HAP-1 (cell line): ENCODE measurements at places on chromosomes 12 and 14.
A peak's percentile ranks its signal among the peaks of the same experiment; 100 is the strongest.

- DNase-seq = no peak
These were observed 223.7 kb upstream of the RTL1 start for GRCh38 chr14:101127224-101127623.

DNA sequence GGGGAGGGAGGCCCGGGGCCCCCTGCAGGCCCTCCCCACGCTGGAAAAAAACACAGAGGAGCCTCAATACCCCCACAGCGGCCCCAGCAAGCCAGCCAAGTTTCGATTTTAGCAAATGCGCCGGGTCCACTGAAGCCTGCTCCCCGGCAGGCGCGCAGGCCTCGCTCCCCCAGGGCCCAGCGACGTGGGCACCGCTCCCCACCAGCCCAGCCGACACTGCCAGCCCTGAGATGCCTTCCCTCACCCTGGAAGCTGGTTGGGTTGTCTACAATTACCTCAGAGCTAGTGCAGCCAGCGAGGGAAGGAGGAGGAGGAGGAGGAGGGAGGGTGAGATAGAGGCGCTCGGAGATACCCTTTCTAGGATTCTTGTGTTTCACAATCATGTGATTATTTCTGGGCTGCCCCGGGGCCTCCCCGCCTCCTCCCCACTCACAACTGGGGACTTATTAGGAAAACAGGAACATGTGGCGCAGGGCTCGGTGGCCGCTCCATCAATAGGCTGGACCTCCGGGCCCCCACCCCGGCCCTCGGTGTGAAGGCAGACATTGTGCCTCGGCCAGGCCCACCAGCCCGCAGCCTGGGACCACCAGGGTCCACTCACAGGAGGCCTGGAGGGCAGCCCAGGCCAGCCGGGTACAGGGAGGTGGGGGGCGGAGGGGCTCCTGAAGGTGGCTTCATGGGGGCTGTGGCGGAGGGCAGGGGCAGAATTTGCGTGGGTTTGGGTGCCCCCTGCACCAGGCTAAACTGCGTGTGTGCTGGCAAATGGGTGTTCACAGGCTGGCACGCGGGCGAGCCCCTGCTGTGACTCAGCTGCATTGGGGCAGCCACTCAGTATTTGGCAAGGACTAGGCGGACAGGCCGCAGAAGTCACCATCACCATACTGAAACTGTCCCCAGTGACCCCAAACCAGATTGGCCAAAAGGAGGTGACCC, 109.9 kb downstream of the NCOR2 start:
- DNase-seq = no peak

GRCh38 chr14:39491134-39491571, 58.9 kb upstream of the FBXO33 start:
- DNase-seq = no peak

- DNase-seq = no peak
These were observed 2.5 kb upstream of the IKZF4 start for GRCh38 chr12:56018356-56018755.

GRCh38 chr12:132888852-132889251, 1.4 kb upstream of the CHFR start:
- no peak for DNase-seq

DNA sequence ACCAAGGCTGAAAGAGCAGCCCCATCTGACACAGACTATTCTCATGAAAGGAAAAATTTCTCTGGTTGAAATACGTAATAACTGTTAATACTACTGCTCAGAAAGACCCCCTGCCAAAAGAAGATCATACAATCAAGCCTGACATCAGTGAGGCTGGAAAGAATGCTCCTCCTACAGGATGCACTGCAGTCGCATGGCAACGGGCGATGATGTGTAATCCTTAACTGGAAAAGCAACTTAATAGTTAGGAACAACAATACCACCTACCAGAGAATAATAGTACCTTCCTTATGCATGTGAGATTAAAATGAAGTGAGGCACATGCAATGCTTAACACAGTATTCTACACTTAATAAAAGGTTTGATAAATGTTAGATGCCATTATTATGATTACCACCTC, 1.2 kb upstream of the GOLGA5 start:
- DNase-seq = no peak

GRCh38 chr14:36238666-36239363, 62.3 kb upstream of the PTCSC3 start:
- DNase-seq = no peak

DNA sequence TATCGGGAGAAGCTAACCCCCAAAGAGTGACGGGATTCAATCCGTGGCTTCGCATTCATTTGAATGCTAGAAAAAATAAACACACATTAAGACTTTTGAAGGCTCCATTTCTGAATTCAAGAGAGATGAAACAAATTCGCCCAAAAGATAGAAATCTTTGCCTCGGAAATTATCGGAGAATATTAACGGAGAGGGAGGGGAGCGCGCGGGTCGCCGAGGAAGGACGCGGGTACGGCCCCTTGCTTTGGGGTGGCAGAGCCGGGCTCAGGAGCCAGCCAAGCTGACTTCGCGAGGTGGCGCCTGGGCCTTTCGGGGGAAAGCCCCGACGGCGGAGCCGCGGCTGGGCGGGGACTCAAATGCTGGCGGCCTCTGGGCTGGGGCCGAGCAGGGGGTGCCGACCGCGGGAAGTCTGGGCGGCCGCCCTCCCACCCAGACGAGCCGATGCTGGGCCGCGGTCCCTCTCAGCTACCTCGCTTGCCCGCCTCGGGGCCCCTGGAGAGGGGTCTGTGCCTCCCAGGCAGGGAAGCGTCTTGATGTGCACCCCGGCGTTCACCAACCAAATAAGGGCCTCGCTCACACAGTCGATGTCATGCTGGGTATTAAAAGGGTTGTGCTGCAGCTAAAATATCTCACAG, 14.7 kb downstream of the NKX2-1 start:
- no peak for DNase-seq

- no peak for DNase-seq
These were observed 19.9 kb upstream of the GPR68 start for GRCh38 chr14:91264151-91265150.

- DNase-seq = peak; percentile 74
These were observed 17.8 kb upstream of the HDAC7 start for GRCh38 chr12:47837190-47838171.

DNA sequence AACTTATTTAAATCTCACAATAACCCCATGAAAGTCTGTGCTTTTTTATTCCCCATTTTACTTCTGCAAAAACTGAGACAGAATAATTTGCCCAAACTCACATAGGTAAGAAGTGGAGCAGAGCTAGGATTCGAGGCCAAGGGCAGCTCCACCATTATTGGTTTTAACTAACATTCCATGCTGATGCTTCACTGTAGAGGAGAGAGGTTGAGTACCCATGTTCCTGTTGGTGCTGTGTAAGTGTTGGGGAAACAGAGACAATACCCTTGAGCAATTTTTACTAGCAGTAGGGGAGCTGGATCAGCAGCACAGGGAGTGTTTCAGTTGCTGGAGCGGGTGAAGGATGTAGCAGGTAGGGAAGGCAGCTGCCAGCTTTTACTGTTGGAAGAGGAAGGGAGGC, 21.1 kb downstream of the RASSF8 start:
- DNase-seq = no peak

- no peak for DNase-seq
These were observed 2.3 kb upstream of the GPX2 start for GRCh38 chr14:64944861-64945260.

DNA sequence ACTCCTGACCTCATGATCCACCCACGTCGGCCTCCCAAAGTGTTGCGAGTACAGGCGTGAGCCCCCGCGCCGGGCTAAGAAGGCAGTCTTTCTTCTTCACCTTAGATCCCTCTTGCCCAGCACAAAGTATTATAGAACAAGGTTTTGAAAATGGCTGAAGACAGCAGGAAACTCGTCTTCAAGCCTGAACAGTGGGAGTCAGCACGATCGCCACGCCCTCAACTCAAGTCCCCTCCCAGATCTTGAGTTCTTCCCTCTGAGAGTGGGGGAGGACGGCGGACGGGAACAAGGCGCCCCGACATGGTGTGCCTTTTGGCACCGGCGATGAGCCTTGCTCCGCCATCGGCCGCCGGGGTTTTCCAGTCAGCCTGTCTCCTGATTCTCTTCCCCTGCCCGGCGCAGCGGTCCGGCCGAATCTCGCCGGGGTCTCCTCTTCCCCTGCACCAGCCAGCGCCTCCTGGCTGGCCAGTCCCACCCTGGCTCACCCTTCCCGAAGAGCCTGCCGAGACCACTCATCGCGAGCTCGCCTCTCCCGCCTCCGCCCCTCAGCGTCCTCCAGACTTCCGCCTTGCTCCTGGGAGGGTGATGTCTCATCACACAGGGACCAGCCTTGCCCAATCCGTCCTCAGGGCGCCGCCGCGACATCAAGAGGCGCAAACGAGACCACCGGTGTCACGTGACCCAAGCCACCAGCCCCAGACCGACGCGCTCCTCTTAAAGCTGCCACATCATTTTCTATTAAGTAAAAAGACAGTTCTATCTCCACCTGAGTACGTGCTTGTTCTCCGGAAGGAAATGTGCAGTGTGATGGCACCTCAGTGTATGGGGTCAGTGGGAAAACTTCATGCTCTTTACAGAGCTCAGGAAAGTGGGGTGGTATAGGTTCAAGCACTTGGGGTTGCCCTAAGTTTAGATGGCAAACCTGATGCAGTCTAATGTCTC, at the start of gene CHMP4A:
Gene CHMP4A, minus strand, starts transcription at position 565 of the 942 bp plus-strand sequence. Its CDS starts 49 bp downstream, at position 516.
- peak; percentile 99 for DNase-seq

GRCh38 chr12:10617863-10618262, 4.5 kb upstream of the MAGOHB start:
- no peak for DNase-seq

GRCh38 chr12:121797937-121798786, 4.7 kb upstream of the RHOF start:
- DNase-seq = peak; percentile 93

DNA sequence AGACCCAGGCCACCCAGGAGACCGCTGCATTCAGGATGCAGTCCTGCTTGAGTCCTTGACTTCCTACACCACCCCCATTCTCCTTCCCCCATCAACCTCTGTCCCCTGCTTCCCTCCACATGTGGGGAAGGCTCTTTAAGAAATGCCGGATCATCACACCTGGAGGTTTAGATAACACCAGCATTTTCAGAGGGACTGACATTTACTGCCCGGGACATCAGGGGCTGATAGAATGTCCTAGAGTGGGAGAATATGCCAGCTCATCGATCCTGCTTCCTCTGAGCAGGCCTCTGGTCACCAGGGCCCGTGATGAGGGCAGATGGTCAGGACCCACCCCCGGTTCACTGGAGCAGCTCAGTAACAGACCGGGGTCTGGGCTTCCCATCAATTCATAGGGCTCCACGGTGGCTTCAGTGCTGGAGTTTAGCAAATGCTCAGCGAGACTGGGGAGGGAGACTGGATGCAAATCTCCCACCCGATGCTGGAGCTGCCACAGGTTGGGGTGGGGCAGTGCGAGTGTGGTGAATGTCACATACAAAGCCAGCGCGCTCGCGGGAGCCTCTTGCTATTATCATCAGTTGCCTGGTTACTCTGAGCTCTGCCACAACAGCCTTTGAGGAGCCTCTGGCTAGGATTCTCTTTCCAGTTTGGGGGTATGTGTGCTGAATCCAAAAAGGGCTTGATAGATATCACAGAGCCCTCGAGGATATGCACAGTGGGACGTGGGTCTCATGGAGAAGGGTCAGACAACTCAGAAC, 111.6 kb downstream of the RBM19 start:
- DNase-seq = no peak

DNA sequence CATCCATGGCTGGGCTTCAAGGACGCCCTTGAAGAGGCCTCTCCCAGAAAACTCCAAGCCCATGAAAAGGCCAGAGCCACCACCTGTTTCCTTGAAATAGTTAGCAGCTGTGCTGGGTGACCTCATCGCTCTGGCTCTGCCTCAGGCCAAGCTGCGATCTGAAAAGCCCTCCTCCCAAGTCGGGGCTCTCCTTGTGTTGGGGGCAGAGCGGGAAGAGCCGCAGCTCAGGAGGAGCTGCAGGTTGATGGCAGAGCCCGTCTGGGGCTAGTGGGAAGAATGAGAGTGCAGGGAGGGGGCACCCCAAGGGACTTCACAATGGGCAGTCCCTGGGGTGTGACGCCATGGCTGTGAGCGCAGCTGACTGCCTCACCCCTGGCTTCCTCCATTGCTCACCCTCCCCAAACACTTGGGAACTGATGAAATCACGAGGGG, 50.0 kb upstream of the STON2 start:
- no peak for DNase-seq

DNA sequence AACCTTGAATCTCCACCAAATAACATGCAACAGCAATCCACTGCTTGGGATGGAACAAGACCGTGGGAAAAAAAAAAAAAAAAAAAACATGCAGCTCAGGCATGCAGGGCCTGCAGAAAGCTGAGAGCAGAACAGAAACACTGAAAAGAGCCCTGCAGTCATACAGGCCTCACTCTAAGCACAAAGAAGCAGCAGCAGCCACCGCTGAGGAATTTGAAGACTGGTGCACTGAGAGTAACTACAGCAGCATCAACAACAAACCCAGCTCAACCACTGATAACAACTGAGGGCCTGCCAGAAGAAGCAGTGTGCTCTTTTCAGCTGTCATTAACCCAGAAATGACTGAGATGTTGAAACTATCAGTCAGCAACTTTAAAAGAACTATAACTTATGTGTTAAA, 354.7 kb upstream of the TMTC1 start:
- DNase-seq = no peak

DNA sequence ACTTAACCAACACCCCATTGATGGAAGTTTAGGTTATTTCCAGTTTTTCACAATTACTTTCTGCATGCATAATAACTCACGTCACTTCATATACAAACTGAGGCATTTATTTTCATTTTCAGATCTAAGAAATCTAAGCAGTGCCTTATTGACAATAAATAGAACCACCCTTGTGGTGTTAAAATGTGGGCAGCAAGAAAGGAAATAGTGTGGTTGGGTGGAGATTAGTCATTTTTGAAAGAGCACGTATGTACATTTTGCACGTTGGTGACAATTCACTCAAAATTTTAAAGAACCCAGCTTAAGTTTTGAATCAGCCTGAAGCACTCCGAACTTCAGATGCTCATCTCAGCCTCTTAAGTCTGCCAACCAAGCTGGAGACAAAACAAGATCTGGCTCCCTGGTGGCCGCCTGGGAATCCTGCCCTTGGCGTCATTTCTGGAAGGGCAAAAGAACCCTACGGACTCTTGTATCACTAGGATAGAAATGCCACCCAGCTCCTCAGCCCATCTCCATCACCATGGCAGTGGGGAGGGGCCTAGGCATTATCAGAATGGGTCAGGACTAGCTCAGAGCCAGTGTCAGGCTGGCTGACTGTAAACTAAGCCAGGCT, 89.5 kb upstream of the BCL2L14 start:
- DNase-seq = no peak

GRCh38 chr12:71797531-71797930, 42.0 kb upstream of the TBC1D15 start:
- DNase-seq = no peak

- no peak for DNase-seq
These were observed 73.8 kb downstream of the SUSD6 start for GRCh38 chr14:69685218-69685616.
